ENCODE measurements at places on chromosomes 6 and 20. TPM values are rescaled to one million over a fixed set of nuclear protein-coding genes. Genes with fewer than 3 reads are reported as not detected.
A peak's percentile ranks its signal among the peaks of the same experiment; 100 is the strongest.

- DNase-seq, result no peak
Measured at GRCh38 chr6:8814440-8815000, 379.2 kb upstream of the SLC35B3 start.

DNA sequence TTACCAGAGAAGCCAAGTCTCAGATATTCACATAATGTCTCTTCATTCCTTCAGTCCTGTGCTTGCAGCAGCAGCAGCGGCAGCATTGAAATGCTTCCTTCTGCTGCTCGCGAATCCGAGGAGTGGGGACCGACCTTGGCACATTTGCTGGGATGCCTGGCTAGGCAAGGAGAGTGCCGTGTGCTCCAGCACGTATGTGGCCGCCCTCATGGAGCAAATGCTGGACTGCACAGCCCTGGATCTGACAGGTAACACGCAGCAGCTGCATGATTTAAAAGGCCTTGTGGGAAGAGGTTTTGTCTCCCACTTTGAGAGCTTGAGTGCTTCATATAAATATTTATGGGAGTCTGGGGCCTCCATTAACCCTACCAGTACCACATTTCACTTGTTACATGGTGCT is 9.9 kb downstream of the MAFB start:
- DNase-seq, result no peak

GRCh38 chr6:37127961-37128862 is 41.7 kb upstream of the PIM1 start:
- peak; percentile 34 for DNase-seq

DNA sequence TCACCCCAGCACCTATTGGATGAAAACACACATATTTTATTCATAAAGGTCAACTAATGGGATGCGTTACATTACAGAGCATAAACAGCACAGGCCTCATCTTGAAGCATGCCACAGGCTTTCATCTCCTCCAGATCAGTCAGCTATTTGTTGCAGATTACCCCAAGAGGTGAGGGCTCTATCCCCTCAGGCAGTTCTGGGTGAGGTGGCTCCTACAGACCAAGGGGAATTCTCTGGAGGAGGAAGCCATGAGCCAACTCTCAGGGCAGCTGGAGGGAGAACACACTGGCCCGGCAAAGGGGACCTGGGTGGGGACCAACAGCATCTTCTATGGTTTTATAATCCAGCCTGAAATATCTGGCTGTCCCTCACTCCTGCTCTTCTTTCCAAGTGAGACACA is 126.4 kb upstream of the BTBD3 start:
- DNase-seq, result no peak

Gene TREML2
- not detected for total RNA-seq

Gene FAM209B
- not detected for total RNA-seq

- peak; percentile 2 for DNase-seq
Measured at GRCh38 chr6:122322824-122323223, 76.6 kb upstream of the HSF2 start.

All from PC-9 (cell line).